ENCODE measurements at places on chromosomes 4 and X.

DNA sequence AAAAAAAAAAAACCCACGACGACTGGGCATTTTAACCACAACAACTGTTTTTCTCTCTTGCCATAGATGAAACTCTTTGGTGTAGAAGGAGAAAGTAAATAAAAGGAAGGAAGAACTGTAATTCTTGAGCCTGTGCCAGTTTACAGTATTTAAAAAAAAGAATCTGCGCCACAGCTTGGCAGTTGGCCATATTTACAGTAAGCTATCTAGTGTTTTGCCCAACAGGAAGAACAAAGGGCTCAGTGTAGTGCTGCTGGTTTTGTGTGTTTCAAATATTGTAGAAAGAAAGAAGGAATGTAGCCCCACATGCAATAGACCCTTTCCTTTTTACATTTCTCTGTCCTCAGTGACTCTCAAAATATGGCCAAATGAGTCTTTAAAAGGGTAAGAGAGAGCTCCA lies 66.1 kb downstream of the NR3C2 start:
- no peak for DNase-seq

DNA sequence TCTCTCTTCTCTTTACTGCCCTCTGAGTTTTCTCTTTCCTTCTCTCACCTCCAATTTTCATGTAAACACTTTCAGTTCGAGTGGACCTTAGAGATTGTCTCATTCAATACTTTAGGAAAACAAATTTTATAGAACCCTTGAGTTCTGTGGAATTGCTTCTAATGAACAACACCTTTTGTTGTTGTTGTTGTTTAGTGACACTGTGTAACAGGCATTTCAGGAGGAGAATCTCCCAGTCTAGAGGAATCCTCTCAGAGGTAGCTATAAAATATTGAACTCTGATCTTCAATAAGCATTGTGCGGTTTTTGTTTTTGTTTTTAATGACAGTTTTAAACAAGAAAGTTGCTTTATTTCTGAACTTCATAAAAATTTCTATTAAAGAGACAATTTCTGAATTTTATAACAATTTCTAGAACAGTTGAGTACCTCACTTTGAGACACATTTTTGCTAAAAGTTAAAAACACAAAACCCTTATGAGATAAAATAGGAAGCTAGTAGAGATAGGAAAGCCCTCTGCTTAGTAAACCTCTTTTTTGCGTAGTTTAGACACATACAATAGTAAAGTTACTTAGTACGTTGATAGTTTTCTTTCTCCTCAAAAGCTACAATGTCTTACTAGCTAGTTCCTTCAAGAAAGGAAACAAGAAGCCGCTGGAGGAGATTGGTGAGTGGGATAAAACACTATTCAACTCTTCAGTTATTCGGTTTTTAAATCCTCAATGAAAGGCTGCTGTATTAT lies 38.8 kb downstream of the CLCN3 start:
- DNase-seq: no peak

DNA sequence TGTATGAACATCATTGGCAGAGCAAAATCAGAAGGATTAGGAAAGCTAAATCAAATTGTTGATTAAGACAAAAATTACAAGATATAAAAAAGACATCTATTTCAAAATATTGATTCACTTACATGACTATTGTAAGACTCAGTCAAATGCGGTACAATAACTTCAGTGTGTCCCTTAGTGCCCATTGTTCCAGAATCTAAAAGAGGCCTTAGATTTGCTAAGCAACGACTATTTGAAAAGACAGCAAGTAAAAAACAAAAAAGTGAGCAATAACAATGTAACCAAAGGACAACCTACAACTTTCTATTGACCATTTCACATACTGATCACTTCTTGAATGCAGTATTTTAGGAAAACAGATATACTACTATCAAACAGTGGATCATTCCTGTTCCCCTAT lies 65.6 kb downstream of the UBA6 start:
- DNase-seq: no peak

- peak; percentile 39 for DNase-seq
These were observed 73.4 kb upstream of the TTC29 start for GRCh38 chr4:147019091-147019490.

DNA sequence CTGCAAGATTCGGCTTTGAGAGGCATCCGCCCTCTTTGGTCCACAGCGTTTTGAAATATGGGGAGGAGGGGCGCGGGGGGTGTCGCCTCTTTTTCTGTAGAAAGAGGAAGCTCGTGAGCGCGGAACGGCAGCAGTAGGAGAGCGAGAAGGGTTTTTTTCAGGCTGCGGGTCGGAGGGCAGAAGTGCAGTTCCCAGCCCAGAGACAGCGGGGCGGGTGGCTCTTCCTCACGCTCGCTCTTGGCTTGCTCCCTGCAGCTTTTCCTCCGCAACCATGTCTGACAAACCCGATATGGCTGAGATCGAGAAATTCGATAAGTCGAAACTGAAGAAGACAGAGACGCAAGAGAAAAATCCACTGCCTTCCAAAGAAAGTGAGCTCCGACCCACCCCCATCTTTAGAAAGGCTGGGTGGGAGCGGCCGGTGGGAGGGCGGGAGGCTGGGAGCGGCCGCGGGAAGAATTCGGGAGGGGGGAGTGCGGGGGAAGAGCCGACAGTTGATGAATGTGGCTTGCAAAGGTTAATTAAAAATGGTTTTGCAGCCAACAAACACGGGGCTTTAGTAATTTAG lies 1.2 kb downstream of the TMSB4X start:
- DNase-seq: peak; percentile 46

- no peak for DNase-seq
These were observed 140.7 kb downstream of the WDFY3 start for GRCh38 chr4:84825701-84826341.

DNA sequence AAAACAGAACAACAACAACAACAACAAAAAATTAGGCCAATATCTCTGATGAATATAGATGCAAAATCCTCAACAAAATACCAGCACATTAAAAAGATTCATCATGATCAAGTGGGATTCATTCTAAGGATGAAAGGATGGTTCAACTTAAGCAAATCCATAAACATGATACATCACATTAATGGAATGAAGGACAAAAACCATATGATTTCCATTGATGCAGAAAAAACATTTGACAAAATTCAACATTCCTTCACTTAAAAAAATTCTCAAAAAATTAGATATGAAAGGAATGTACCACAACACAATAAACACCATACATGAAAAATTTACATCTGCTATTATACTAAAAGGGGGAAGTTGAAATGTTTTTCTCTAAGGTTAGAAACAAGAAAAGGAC lies 103.3 kb downstream of the IL15 start:
- no peak for DNase-seq

DNA sequence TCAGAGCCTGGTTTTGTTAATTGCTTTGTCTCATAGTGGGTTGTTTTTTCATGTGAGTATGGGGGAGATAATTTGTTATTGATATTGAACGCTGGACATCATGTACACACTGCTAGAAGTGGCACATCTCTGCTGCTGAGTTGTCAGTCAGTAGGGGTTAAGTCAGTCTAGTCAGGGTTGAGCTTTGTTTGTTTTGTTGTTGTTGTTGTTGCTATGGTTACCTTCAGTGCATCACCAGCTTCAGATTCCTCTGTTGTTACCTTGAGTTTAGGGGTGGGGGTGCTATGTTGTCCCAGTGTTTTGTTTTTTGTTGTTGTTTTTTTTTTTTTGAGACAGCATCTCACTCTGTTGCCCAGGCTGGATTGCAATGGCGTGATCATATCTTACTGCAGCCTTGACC lies 9.9 kb downstream of the YIPF6 start:
- DNase-seq: no peak

DNA sequence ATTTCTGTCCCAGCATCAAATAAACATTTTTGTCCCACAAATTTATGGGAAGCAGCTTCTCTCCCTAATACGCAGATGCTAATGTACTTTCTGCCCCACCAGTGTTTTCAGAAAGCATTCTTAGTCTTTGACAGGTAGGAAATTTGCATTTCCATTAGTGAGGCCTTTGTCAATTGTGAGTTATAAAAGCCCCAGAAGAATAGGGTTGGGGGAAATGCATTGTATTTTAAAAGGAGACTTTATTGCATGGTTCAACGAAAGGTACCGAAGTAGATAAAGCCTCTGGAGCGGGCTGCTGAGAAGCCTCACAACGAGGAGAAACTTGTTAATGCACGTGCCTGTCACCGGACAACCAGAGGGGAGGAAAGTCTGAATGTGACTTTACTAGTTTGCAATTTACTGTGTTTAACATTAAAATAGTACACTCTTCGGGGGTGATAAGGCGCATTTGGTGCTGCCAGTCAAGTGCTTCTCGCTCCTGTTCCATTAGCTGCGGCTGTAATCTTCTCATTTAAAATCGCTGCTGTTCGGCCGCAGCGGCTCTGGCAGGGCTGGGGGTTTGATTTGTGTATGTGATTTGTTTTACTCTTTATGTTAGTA lies 63.4 kb downstream of the DCTD start:
- DNase-seq: no peak

GRCh38 chr4:41232406-41232805 lies 18.1 kb upstream of the APBB2 start:
- no peak for DNase-seq

- DNase-seq: no peak
These were observed 11.4 kb downstream of the HTRA3 start for GRCh38 chr4:8280876-8281440.

DNA sequence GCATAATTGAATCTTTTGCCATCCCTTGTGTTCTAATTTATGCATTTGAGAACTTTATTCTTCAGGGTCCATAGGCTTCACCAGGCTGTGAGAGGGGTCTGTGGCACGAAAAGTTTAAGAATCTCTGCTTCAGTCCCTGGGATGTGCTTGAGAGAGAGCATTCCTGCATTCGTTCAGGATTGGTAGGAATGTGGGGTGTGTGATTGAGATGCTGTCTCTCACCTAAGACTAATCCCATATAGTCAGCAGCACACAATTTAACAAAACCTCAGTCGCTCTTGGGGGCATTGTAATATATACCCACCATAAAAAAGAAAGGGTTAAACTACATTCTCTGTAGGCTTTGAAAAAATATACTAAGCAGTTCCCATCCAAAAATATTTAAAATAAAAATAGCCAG lies 41.7 kb downstream of the PTTG2 start:
- no peak for DNase-seq

DNA sequence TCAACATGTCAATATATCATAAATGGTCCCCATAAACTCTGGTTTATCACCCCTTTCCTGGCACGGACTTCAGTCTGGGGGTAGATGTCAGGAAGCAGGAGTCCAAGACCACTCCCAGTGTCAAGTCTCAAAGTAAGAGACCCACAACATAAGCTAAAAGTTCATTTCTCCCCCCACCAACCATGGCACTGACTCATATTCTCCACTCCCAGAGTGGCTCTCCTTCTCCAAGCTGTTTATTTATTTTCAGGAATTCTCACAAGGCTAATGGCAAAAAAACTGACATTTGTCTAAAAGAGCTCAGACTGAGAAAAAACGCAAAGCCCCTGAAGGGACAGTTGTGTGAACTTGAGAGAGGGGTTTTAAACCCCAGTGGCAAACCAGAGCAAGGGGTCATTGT lies 217.0 kb downstream of the RAB28 start:
- DNase-seq: no peak

GRCh38 chr4:10690185-10690907 lies 5.8 kb upstream of the CLNK start:
- no peak for DNase-seq

GRCh38 chr4:25103418-25103817 lies 56.8 kb downstream of the SEPSECS start:
- DNase-seq: no peak

DNA sequence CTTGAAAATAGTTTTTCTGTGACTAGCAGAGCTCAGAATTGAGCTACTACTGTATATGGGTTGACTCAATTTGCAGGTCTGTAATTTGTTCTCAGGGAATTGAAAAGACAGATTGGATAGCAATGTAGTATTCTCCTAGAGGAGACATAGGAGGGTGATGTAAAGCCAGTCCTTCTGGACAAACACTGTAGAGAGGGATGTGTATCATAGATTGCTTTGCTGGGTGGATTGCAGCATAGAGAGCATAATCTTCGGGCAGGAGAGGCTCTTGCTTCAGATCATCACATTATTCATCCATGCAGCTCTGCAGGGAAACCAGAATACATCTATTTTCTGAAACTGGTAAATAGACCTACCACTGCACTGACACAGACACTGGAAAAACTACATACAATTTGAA lies 1110.5 kb downstream of the RAPGEF2 start:
- DNase-seq: no peak

- no peak for DNase-seq
These were observed 78.4 kb downstream of the REPS2 start for GRCh38 chrX:17024886-17025285.

DNA sequence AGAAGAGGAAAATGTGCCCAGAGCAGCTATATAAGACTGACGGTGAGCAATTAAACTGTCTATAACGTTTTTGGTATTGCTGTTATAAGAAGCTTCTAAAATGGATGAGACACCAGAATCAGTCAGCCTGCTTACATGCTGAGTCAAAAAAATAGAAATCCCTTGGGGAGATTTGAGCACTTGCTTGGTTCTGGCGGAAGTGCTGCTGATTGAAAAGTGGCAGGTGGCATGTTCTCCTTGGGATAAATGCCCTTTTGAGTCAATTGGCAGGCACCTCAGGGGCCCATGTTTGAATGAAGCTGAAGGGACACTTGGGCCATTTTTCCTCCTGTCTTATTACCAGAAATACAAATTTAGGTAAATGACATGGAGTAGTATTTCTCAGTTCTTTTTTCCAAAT lies 148.7 kb downstream of the PTCHD1 start:
- no peak for DNase-seq

GRCh38 chr4:70734168-70734954 lies 12.6 kb downstream of the RUFY3 start:
- DNase-seq: no peak

GRCh38 chrX:153778684-153779101 lies 2.1 kb upstream of the SRPK3 start:
- DNase-seq: no peak

- DNase-seq: no peak
These were observed 231.4 kb downstream of the VEGFC start for GRCh38 chr4:176561368-176561767.

DNA sequence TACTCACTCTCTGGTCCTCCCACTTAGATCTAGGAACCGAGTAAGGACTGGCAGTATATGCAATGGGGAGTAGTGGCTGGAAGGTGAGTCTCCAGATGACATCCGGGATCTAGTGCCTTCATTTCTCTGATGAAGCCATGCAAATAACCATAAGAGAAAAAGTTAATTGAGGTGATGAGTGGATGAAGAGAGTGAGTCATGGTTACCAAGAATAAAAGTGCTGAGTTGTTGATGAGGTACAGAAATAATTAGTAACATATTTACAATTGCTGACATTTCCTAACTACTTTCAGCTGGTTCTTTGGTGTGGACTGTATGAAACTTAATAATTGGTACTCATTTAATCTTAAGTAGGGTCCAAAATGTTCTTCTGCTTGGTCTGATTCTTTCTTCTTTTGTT lies 146.7 kb upstream of the PITX2 start:
- DNase-seq: no peak

GRCh38 chr4:124803026-124803425 lies 90.5 kb upstream of the ANKRD50 start:
- DNase-seq: no peak

- DNase-seq: no peak
These were observed 77.0 kb upstream of the ENPP6 start for GRCh38 chr4:184294606-184295133.

GRCh38 chr4:10163296-10163695 lies 46.7 kb upstream of the WDR1 start:
- no peak for DNase-seq

Measured in activated naive CD8-positive, alpha-beta T cell treated with anti-CD3 and anti-CD28 coated beads, Interleukin-2, amount 10 ng/mL, durations not matched to agents 7 days and 5 days (primary cell).